Mucosa of descending colon (tissue), 3 donors: ENCODE measurements at places on chromosomes 11 and 22. TPM values are rescaled to one million over a fixed set of nuclear protein-coding genes. Genes with fewer than 3 reads are reported as not detected.

Gene OR8G5
- total RNA-seq: not detected

Gene CABP4
- 0.95 TPM for total RNA-seq

Gene HTR3B
- total RNA-seq: not detected

Gene NUP160
- 24.3 TPM for total RNA-seq

Gene DTX4
- total RNA-seq: 37.4 TPM

DNA sequence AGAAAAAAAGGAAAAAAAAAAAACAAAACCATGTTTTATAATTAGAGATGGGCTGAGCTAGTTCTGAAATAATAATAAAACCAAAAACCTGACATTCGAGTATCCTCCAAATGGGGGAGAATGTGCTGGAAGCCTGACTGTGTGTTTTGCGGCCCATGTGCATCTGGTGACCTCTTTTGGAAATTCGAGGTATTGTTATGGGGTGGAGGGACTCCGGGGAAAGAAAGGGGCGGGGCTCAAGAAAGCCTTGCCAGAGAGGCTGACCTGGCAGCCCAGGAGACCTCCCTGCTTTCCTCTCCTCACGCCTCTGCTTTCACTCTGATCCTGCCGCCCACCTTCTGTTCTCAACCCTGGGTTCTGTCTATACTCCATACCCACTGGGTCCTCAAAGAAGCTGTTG lies 72.9 kb downstream of the CTTN start:
- no peak for DNase-seq

- no peak for DNase-seq
Observed at GRCh38 chr11:60912851-60913528, 968 bp upstream of the TMEM109 start.

DNA sequence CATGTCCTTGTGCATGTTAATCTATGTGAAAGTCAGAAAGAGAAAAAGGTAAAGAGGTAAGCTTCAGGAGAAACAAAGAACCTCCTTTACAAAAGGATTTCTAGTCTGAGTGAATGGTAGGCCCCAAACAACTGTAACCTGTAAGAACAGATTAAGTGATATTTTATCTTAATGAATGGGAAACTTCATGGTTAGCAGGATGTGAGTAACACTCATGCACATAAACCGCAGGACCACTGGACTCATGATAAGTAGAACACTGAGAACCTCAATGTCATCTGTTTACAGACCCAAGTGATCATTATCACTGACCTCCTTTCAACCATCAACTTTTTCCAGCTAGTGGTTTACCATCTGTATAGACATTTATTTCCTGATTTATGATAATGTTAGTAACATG lies 19.9 kb downstream of the OR8G5 start:
- no peak for DNase-seq

GRCh38 chr11:119481667-119482400 lies 58.9 kb upstream of the THY1 start:
- DNase-seq: no peak

DNA sequence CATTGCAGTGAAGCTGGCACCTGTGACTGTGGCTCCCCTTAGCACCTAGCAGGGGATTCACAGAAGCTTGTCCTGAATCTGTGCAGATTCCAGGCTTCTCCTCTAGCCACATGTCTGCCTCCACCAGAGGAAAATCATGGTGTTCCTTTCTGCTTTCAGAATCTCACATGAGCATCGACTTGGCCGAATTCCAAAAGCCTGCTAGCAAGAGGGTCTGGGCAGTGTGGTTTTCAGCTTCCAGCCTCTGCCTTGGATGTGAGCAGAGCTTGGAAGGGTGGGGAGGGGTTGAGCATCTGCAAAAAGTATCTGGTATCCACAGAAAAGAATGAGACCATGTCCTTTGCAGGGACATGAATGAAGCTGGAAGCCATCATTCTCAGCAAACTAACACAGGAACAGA lies 911.1 kb downstream of the TBC1D22A start:
- no peak for DNase-seq

DNA sequence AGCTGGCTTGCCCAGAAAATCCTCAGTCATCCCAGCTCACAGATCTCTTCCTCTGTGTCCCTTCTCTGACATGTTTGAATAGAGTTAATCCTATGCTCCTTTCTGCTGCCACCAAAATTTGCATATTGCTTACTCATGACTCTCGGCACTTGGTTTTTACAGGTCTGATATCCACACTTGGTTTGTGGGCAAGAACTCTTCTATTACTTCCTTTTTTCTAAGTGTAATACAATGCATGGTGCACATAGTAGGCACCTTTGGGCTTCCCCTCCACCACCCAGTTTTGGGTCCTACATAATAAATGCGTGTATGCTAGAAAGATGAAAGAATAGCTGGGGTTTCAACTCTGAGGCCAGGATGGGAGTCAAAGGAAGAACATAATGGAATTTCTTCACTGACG lies 69.7 kb upstream of the GRK3 start:
- no peak for DNase-seq

GRCh38 chr11:122309262-122309925 lies 193.4 kb upstream of the BLID start:
- DNase-seq: no peak

- DNase-seq: no peak
Observed at GRCh38 chr11:1534682-1535081, 37.4 kb downstream of the DUSP8 start.

DNA sequence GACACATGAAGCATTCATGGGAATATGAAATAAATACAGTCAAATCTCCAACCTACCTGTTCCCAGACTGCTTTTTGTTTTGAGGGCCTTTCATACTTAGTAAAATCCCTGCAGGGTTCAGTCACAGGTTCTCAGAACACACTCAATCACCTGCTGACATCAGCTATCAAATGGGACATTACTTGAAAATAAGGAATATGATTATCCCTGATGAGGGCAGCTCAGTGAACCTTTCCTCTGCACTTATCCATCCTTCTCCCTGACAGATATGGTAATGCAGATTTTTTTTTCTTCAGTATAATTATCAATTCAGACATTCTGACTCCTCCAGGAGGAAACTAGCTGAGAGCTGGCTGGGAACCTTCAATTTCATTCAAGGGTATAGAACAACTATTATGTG lies 1127.4 kb upstream of the CCDC90B start:
- DNase-seq: no peak

DNA sequence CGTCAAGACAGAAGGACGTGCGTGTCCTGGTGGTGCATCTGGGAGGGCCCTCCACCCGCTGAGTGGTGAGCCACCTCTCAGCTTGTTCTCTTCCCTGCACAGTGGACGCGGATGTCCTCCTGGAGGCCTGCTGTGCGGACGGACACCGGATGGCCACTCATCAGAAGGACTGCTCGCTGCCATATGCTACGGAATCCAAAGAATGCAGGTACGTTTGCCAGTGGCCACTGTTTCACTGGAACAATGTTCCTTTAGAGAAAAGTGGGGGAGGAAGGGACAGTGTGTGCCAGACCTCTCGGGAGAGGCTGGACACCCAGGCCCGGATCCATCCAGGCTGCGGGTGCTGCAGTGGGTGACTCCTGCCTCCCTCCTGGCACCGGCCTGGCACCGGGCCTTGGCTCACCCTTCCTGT lies 15.9 kb downstream of the FBLN1 start:
- DNase-seq: no peak

DNA sequence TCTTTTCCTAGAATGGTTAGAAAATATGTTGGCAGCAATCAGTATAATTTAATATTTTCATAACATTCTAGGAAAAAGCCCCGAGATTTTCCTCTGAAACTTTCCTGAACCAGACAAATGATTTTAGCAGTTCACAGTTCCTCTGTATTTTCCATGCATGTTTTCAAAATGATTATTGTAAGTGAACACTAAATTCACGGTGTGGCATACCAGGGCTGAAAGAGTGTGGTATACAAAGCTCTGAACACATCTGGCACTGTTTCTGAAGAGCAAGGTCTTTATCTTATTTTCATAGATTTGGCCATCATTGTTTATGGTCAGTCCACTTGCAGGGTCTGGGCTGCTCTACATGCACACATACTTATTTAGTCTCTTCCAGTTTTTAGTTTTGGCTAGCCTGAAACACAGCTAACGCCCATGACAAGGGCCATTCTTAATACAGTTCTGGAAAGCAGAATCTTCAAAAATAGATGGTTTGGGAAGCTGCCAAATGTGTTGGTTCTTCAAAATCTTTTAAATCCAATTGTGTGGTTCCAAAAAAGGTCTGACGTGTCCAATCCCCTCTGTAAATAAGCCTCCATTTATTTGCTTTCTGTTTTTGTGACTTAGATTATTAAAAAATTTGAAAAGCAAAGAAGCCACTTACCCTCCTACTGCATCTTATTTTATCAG lies 7.9 kb upstream of the GAB2 start:
- DNase-seq: no peak

DNA sequence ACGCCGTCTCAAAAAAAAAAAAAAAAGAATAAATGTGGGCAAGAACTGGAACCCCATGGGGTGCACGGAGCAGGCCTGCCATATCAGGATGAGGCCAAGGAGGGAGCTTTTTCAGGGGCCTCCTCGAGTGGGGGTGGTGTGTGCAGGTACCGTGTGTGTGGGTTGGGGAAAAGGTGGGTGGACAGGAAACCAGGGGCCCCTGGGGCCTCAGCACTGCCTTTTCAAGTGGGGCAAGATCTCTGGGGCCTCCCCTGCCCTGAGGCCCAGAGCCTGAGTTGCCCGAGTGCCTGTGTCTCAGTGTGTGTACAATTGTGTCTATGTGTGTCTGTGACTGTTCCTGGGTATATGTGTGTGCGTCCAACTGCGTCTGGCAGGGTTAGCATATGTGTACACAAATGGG lies 23.8 kb downstream of the TEF start:
- no peak for DNase-seq
